Hematopoietic multipotent progenitor cell treated with erythropoietin and hydrocortisone succinate and interleukin-3 and kit ligand, for 17 days (in vitro differentiated cells): ENCODE measurements at places on chromosomes 6 and 20.

- DNase-seq, result no peak
These were observed 211.3 kb downstream of the PTPRT start for GRCh38 chr20:42978184-42978974.

GRCh38 chr20:35564905-35565304 is 23.0 kb downstream of the ERGIC3 start:
- no peak for DNase-seq

DNA sequence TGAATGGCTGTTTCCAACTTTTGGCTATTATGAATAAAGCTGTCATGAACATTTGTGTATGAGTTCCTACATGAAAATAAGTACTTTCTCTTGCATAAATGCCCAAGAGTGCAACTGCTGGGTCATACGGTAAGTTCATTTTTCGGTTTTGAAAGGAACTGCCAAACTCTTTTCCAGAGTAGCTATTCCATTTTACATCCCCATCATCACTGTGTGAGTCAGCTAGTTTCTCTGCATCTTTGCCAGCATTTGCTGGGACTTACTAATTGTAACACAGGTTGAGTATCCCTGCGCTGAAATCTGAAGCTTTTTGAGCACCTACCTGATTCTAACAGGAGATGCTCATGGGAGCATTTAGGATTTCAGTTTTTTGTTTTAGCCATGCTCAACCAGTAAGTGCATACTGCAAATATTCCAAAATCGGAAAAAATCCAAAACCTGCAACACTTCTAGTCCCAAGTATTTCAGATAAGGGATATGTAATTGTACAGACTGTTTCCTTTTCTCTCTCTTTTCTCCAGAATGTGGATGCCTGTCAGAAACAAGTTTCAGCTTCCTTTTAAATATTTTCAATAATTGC is 118.4 kb downstream of the DTNBP1 start:
- DNase-seq, result no peak

- no peak for DNase-seq
These were observed at the start of gene RIMS4 for GRCh38 chr20:44810391-44811149. Gene RIMS4 (minus strand): TSS chr20:44810546. CDS start chr20:44810271, 275 bp downstream.

GRCh38 chr6:166958926-166959861 is 2.8 kb upstream of the RNASET2 start:
- DNase-seq, result no peak

DNA sequence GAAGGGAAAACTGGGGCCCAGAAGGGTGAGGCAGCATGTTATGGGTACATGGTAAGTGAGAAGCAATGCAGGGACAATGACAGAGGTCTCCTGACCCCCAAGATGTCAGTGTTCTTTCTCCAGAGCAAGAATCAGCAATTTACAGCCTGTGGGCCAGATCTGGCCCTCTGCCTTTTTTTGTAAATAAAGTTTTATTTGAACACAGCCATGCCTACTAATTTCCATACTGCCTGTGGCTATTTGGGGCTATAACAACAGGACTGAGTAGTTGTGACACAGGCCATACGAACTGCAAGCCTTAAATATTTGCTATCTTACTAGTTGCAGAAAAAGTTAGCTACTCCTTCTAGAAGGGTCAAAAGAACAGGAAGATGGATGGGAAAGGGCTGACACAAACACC is 52.5 kb downstream of the PTPRT start:
- DNase-seq, result no peak

- no peak for DNase-seq
These were observed 403.0 kb upstream of the SPTLC3 start for GRCh38 chr20:12605751-12606150.

GRCh38 chr6:75711173-75711572 is 37.9 kb upstream of the MYO6 start:
- DNase-seq, result no peak
